ENCODE measurements at places on chromosomes 1 and 21.

DNA sequence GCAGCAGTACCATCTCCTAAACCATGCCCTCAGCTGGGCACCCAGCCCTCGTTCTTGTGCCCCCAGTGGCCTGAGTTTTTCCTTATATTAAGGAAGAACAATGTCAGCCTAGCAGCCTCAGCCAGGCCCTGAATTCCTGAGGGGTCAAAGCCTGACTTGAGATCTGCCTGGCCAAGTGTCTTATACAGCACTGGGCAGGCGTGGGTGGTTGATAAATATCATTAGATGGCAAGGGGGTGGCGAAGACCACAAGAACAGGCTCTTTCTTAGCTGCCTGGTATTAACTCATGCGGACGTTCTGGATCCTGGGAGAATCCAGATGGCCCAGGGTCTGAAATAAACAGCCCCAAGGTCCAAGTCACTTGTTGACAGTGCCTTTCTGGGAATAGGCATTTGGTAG, 18.3 kb downstream of the NGF start:
- no peak for DNase-seq

- DNase-seq, result no peak
Measured at GRCh38 chr1:36051821-36052220, 32.1 kb upstream of the TEKT2 start.

- DNase-seq, result no peak
Measured at GRCh38 chr1:113734357-113735055, 24.8 kb downstream of the PHTF1 start.

- DNase-seq, result no peak
Measured at GRCh38 chr21:35643176-35643575, 417.1 kb downstream of the SETD4 start.

- DNase-seq, result no peak
Measured at GRCh38 chr1:17755120-17755519, at the start of gene ACTL8. TSS of gene ACTL8 (plus strand) at chr1:17755333. CDS start at chr1:17823009, 67,676 bp downstream.

- DNase-seq, result no peak
Measured at GRCh38 chr1:196007763-196008162, 600.5 kb downstream of the KCNT2 start.

DNA sequence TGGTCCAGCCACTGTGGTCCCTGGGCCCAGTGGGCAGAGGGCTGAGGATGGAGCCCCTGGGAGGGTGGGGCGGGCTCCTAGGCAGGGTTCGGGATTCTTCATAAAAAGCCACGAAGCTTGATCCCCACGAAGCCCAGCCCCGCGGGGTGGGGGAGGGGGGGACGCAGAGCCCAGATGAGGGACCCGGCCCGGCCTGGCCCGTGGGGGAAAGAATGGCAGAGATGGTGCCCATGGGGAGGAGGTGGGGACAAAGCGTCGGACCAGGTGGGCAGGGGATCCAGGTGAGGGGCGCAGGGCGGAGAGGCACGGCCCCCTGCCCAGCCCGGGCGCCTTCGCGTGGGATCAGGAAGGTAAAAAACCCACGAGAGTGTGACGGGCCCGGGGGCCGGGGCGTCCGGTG, 6.0 kb upstream of the SMIM12 start:
- no peak for DNase-seq

- no peak for DNase-seq
Measured at GRCh38 chr1:199383793-199384192, 643.7 kb upstream of the NR5A2 start.

GRCh38 chr1:211386921-211387320, 60.3 kb downstream of the TRAF5 start:
- DNase-seq, result no peak

DNA sequence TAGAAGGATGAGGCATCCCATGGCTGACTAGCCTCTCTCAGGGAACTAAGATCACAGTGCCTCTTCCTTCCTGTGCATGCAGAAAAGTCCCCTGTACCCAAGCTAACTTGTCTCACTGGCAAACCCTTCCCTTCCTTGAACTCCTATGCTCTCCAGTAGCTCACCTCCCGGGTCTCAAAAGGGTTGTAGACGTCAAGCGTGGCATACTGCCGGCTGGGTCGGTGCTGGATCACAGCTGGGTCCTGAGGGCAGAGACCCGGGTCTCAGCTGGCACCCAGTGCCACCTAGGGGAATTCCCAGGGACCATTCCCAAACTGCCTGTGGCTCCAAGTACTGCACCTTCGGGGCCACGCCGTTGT, 688 bp downstream of the SCAMP3 start:
- DNase-seq, result no peak

DNA sequence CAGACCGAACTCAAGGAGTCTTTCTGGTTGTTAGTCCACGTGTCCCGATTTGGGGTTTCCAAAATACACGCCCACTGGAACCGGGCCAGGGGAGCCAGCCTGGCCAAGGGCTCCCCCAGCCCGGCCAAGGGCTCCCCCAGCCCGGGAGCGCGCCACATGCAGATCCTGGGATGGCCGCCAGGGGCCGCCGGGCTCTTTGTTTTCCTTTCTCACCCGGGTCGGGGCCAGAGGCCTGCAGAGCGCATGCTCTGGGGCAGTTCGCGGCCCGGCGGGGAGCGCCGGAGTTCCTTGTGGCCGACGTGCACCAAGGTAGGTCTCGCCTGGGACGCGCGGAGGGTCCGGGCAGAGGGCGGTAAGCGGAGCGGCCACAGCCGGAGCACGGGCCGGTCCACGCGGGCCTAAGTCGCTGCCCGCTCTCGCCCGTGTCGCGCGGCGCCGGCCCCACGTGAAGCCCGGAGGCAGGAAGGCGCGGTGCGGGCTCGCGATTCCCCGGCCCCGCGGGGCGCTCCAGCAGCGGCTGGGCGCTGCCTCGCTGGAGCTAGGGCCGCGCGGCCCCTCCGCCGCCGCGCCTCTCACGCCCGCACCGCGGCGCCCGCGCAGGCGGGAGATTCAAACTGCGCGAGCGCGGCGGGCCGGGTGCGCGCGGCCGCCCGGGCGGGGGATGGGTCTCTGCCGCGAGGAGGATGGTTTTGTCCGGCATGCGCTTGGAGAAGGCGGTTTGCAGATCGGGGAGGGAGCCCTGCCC, 12.3 kb downstream of the RCC1 start:
- DNase-seq, result peak; percentile 95

DNA sequence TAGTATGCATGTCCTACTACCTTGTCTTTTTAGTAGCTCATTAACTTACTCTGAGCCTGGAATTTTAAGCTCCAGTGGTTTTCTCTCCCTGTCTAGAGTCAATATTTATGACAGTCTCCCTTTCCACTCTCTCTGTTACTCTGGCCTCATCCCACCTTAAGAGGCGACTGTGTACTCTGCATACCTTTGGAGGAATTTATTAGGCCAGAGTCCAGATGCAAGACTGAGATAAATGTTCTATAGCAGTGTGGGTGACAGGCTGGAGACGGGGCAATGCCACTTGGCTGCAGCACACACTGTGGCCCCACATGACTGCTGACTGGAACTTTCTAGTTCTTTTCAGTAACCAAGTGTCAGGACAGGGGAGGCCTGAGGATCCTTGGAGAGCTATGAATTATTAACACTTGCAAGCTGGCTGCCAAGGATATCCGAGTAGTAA, 4.1 kb upstream of the PDZK1 start:
- peak; percentile 82 for DNase-seq
